HEK293T (cell line): ENCODE measurements at places on chromosomes 3 and 15.

DNA sequence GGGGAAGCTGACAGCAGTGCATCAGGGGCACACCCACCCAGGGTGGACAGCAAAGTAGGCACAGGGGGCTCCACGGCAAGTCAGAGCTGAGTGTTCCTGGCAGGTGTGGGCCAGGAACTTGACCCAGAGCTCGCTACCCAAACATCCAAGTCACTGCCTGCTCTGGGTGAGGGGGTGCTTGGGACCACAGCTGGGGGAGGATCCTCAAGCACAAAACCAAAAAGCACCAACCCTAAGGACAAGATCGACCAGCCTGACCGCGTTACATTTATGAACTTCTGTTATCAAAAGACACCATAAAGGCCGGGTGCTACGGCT lies 101.2 kb downstream of the CHSY1 start:
- no peak for DNase-seq

DNA sequence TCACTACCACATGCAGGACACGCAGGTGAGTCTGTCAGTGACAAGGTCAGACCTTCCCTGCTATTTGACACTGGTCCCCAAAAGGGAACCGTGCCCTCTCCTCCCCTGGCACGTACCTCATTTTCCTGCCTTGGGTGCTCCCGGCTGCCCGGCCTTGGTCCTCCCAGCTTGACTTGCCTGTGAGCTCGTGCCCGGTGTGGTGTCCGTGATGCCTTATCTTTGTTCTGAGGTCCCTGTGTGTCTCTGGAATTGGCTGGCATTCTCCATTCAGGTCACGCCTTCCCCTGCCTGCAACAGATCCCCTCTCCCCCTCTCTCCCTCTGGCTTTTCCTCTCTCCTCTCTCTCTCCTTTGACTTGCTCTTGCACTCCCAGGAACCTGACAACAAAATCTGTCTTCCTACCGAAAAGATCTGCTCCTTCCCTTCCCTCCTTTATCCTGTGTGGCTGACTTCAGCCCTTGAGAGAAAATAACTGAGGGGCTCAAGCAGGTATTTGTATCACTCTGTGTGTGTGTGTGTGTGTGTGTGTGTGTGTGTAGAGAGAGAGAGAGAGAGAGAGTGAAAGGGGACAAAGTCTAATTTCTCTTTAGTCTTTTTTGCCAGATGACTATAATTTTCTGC lies at the start of gene MASP1:
TSS of gene MASP1 (minus strand) at position 226 of the 621 bp plus-strand sequence. CDS start at position 121, 105 bp downstream.
- DNase-seq, result no peak

GRCh38 chr3:13300546-13301285 lies 119.4 kb downstream of the NUP210 start:
- DNase-seq, result no peak

- DNase-seq, result no peak
Measured at GRCh38 chr3:159877924-159878323, 110.7 kb upstream of the IL12A start.

GRCh38 chr3:123723522-123724168 lies 138.8 kb upstream of the HACD2 start:
- DNase-seq, result peak; percentile 80

DNA sequence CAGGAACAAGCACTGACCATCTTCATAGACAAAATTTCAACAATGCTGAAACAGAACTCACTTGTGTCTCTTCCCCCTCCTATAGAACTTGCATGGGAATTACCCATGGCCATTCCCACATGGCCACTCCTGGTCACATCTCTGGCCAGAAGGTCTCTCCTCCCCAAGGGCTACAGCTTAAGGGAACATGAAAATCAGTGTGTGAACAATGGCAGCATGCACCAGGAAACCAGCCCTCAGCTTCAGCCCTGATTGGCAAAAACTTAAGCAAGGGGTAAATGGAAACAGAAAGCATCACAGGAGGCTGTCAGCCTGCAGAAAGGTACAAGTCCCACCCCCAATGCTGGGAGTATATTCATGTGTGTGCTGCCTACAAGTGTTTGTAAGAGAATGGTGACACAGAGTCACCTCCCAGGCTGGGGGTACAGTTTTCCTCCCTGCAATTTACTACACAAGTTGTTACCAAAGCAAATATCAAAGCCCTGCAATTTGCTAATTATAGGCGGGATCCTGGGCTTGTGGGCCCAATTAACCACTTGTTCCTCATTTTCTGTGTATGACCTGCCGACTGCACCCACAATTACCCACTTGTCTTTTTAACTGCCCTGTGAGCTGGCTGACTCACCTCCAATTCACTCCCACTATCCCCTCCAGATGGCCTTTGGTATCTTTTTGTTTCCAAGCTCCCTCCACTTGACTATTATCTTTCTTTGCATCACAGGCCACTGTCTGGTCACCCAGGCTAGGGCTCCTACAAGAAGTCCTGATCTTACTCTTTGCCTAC lies 84.4 kb upstream of the HES1 start:
- DNase-seq, result no peak

DNA sequence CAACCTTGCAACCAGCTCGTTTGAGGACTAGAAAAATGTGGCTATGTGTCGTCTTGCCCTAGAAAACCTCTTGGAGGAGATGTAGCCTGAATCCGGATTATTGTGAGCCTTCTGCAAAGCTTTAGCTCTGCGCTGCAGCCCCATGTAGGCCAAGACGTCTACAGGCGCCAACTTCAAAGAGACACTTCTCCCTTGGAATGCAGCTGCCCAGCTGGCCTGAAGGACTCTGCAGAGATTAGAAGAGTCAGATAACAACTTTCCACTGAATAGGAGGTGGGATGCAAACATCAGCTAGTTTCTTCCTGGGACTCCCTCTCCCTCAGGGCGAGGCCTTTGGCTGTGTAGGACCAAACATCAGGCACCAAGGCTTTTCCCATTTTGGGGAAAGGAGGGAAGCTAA lies 356.5 kb upstream of the IL12A start:
- no peak for DNase-seq

- DNase-seq, result no peak
Measured at GRCh38 chr3:188584958-188585689, 431.2 kb downstream of the LPP start.

DNA sequence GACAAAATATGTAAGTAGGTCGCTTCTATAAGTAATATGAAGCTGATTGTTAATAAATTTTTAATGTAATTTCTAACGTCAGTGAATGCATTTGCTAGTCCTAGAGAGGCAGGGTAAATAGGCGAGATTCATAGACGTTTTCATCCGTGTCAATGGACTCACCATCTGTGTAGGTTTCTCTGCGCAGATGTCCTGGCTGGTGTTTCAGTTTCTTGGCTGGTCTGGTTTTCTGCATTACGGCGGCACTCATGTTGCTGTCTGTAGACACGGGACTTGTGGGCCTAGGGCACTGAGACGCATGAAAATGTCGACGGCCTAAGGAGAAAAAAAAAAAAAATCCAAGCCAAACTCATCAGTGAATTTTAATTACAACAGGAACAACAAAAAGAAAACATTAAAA lies 1153.3 kb downstream of the ROBO1 start:
- DNase-seq, result no peak
